ENCODE measurements at places on chromosomes 2 and 18. TPM values are rescaled to one million over a fixed set of nuclear protein-coding genes. Genes with fewer than 3 reads are reported as not detected.

The GKN2 gene
- not detected for total RNA-seq

The HES6 gene
- total RNA-seq = 40.6 TPM

The ITGA6 gene
- total RNA-seq = 67.6 TPM

The MC4R gene
- total RNA-seq = 14.8 TPM

The MDH1 gene
- total RNA-seq = 238 TPM

The CABYR gene
- total RNA-seq = 19.6 TPM

The PDCD1 gene
- 0.23 TPM for total RNA-seq

The TXNL4A gene
- total RNA-seq = 43.4 TPM

The POTEF gene
- total RNA-seq = 0.23 TPM

The ABCG5 gene
- 0.23 TPM for total RNA-seq

The UGT1A10 gene
- total RNA-seq = not detected

The KHK gene
- total RNA-seq = 8.8 TPM

The CRYGC gene
- not detected for total RNA-seq

The SPHKAP gene
- 60.7 TPM for total RNA-seq

The CHRNA1 gene
- total RNA-seq = not detected

The MC5R gene
- 0.69 TPM for total RNA-seq

The FEV gene
- not detected for total RNA-seq

The CROCC2 gene
- total RNA-seq = 1.4 TPM

The L3MBTL4 gene
- 19.8 TPM for total RNA-seq

The AGXT gene
- not detected for total RNA-seq

The NR4A2 gene
- total RNA-seq = 2.5 TPM

The SERPINB4 gene
- total RNA-seq = not detected
